ENCODE measurements at places on chromosomes 11 and 22.

DNA sequence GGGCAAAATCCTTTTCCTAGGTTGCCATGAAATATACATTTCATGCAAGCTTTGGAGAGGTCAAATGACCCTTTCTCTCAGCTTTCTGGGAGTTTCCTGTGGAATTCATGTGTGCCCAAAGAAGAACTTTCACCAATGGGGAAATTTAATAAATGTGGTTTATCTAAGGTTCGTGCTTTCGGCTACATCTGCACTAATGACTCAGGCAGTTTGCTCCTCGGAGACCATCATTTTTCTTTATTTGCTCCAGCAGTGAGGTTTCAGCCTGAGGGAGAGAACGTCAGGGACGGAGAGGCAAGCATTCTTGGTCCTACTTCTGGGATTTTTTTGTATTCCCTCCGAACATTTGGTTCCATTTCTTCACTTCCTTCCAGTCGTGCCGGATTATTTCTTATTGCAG, 85.2 kb downstream of the FLI1 start:
- no peak for DNase-seq

DNA sequence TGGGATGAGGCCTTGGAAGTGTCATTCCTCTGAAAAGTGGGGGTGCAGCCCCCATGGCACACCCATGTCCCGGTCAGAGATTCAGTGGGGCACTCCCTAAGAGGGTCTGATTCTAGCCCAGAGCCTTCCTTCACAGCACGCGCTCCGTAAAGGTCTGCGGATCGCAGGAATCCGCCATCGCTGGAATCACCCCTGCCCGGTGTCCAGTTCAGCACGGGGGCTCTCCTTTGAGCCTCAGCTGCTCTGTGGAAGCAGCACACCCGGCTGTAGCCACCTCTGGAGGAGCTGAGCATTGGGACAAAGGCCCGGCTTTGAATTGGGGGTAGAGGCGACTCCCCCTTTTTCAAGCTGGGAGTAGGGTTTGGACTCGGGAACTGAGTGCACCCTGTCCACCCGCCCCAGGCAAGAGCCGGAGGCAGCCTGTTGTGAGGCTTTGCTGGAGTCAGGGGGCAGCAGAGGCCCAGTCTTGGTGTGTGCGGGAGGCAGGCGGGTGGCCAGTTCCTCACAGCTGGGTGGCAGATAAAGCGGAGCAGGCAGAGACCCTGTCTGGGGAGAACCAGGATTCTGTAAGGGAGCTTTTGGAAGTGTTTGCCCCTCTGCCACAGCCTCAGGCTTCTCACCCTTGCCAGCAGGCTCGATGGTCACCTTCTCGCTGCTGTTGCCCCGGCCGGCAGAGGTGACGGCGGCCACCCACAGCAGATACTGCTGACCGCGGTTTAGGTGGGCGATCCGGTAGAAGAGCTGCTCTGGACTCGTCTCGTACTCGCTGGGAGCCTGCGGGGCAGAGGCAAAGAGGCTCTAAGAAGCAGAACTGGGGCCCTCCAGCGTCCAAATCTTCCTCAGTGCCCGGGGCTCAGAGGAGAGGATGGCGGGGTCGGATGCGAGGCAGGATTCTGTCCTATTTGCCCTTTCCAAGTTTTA, 115.9 kb downstream of the CEP164 start:
- DNase-seq = peak; percentile 49

DNA sequence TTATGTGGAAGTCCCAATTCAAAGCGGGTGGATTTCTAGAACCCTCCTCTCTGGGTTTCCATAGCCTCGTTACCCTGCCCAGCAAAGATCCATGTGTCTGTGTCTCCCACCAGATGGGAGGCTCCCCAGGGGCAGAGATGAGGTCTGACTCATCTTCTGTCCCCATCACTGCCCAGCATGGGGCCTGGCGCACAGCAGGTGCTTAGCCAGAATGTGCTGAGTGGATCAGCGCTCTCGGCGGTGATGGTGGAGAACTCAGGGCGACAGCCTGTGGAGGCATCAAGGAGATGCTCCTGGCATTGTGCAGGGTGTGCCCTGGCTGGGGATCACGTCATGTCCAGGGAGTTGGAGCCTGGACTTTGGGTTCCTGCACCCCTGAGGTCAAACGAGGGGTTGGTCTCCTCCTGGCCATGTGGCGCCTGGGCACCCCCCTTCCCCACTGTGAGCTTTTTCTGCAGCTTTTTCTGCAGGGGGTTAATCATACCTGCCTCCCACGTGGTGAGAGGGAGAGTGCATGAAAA, 46.1 kb upstream of the RFPL3 start:
- no peak for DNase-seq

DNA sequence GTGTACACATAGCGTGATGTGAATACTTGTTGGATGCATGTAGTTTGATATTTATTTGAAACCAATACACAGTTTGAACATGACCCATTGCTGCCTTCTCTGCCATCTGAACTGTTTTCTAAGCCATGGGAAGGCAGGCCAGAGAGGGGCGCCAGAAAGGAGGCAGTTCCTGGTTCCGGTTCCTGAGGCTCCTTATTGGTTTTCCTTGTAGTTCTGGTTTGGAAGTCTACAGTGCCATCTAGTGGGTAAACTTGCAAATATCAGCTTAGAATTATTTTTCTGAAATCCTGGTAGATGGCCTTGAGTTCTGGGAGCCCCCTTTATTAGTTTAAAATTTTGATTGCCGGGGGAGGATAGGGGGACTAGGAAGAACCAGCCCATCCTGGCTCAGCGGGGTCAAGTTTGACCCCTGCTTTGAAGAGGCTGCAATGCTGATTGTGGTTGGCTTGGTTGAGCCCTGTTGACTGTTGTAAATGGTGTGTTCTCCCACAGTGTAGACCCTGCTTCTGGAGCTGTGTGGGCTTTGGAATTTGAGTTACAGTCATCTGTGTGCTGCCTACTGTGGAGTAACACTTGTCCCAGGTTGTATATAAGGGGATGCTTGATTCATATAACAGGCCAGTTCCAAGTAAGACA, 48.4 kb downstream of the GRAMD1B start:
- DNase-seq = peak; percentile 76

DNA sequence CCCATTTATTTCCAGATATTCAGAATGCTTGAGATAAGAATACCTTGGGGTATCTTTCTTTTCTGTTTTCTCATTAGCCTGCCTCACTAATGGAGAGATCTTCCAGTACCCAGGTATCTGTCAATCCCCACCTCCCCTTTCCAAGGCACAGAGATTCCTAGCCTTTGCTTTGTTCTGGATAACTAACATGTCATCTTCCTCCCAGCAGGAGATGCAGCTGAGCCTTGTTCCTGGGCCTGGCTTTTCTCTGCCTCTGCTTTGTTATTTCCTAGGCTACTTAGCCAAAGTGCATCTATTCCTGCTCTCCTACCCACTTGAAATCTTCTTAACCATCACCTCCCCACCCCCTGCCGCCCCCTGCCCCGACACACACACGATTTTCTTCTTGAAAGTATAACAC, 297.1 kb downstream of the NELL1 start:
- peak; percentile 75 for DNase-seq

GRCh38 chr11:119651802-119652584, 77.0 kb downstream of the NECTIN1 start:
- no peak for DNase-seq

- DNase-seq = no peak
These were observed 15.2 kb downstream of the ELMOD1 start for GRCh38 chr11:107606141-107606540.

- DNase-seq = no peak
These were observed 18.1 kb upstream of the FCHSD2 start for GRCh38 chr11:73160005-73160760.

GRCh38 chr22:37511395-37512104, 7.7 kb downstream of the CARD10 start:
- no peak for DNase-seq

GRCh38 chr11:76688146-76688545, 17.6 kb upstream of the LRRC32 start:
- no peak for DNase-seq
